ENCODE measurements at places on chromosomes 7 and 10.

DNA sequence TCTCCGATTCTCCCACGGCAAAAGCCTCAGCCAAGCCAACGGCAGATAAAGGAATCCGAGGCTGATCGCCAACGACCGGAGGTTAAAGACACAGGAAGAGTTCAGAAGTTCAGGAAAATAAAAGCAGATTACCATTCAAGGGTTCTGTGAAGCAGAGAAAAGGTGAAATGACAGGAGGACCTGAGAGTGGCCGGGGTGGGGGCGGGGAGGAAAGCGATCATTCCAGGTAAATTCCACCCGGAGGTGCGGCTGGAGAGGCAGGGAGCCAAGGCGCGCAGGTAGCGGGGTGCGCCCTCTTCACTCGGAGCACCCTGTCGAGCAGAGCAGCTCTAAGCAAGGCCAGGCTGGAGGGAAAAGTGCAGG lies 35.3 kb upstream of the SEPHS1 start:
- H3K4me1 ChIP-seq = no peaks in the 10 kb centered on the region
- H3K36me3 ChIP-seq = no peaks in the 10 kb centered on the region
- H3K27me3 ChIP-seq = no peaks in the 10 kb centered on the region

DNA sequence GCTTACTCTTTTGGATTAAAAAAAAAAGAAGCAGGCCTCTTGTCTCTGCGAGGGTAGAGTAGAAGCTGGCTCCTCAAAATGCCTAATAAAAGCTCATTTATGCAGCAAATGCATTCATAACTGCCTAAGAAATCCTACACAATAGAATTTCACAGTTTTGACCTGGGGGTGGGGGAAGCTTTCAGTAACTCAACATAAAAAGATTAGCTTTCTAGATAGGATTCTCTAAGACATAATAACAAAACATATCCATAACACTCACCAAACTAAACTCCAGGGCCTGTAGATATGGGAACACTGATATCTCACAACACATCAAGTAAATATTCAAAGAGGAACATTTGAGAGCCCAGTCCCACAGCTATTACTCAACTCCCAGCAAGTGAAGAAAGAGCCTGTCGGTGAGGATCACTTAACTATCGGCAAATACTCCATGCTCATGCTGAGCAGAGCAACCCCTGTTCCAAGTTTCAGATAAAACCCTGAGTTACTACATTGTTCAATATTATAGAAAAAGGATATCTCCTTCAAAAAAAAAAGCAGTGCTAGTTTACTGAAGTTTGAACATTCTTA lies 88.1 kb downstream of the COBL start:
- H3K36me3 ChIP-seq = no peaks in the 10 kb centered on the region
- no peak overlapping the region for H3K4me3 ChIP-seq
- peaks cover 27% of the 10 kb centered on the region for H3K4me1 ChIP-seq
- H3K27ac ChIP-seq = no peak overlapping the region
- no peak for DNase-seq

DNA sequence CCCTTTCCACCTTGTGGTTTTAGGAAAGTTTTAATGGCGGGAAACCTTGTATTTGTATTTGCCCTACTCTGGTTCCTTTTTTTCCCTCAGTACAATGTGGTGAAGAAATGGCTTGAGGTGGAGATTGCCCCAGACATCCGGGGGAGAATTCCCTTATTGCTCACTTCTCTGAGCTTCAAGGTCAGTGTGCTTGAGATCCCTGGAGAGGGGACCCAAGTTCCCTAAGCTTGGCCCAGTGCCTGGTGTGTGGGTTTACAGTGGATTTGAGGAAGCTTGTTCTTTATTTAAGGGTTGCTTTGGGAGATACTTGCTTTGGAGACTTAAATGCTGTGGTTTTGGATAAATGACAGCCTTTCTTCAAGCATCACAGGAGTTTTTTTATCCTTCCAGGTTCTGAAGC lies 18.3 kb downstream of the CALHM2 start:
- H3K4me3 ChIP-seq = no peak overlapping the region
- H3K36me3 ChIP-seq = peaks cover 42% of the 10 kb centered on the region
- no peaks in the 10 kb centered on the region for H3K27me3 ChIP-seq

GRCh38 chr10:49286686-49287085 lies 12.3 kb upstream of the C10orf71 start:
- no peak overlapping the region for H3K4me3 ChIP-seq
- H3K4me1 ChIP-seq = no peaks in the 10 kb centered on the region
- no peaks in the 10 kb centered on the region for H3K36me3 ChIP-seq
- no peak for DNase-seq
- H3K27ac ChIP-seq = no peak overlapping the region

- no peak overlapping the region for H3K4me3 ChIP-seq
- H3K4me1 ChIP-seq = peaks cover 26% of the 10 kb centered on the region
- DNase-seq = no peak
- no peaks in the 10 kb centered on the region for H3K27me3 ChIP-seq
These were observed 170.4 kb downstream of the TAX1BP1 start for GRCh38 chr7:27910326-27910725.
